HepG2 (cell line): ENCODE measurements at places on chromosomes 7 and 10.
A peak's percentile ranks its signal among the peaks of the same experiment; 100 is the strongest.

DNA sequence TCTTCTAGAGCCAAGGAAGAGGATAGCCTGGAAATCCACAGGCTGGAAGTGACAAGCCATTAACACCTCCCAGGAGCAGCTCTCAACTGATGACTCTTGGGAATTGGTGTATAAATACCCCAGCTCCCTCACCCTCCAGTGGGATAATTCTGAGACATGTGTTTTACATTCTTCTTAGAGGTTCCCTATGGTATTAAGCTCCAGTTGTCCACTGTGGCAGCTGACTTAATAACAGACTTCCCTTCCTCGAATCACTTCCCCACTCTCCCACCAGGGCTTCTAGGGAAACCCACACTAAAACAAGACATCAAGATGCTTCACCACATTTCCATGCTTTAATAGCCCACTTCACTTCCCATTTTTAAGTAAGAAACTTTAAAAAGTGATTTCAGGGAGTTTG lies 47.2 kb downstream of the FAM107B start:
- DNase-seq: no peak

- no peak for DNase-seq
These were observed 11.2 kb upstream of the OPALIN start for GRCh38 chr10:96369890-96370583.

DNA sequence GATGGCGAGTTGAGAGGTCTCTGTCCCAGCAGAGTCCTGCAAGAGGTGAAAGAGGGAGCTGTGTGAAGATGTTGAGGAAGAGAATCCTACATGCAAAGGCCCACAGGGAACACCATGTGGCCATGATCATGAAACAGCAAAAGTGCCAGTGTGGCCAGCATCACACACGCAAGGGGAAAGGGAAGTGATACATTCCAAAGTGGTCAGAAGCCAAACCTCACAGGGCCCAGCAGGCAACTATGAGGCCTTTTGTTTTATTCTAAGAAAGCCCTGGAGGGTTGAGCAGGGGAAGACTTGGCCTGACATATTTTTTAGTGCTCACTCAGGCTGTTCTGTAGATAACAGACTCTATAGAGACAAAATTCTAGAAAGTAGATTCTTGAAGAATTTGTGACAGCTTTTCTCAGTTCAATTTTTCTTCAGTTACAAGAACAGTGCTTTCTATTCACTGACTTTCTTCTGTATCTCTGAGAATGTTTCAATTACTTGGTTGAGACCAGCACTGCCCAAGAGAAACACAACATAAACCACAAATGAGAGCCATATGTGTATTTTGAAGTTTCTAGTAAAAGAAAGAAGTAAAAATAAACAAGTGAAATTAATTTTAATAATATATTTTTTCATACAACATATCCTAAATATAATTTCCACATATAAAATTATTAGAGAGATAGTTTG lies 82.3 kb downstream of the HTR7 start:
- no peak for DNase-seq

DNA sequence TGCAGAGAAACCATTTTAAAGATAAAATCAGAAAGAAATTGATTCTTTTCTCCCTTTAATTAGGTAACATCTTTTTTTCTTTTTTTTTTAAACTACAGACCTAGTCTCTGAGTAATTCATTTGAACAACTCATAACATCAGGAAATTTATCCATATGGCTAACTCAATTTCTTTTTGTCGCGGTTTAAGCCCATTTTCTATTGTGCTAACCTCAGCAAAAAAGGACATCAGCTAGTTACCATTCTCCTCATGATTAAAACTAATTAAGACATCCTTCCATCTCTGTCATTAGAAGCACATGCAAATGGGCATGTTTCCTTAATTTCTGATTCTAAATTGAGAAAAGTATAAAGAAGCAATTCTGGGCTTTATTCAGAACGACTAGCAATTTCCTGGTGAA lies 57.8 kb downstream of the ANK3 start:
- no peak for DNase-seq

- peak; percentile 65 for DNase-seq
These were observed 46.4 kb upstream of the RSBN1L start for GRCh38 chr7:77649716-77650349.

DNA sequence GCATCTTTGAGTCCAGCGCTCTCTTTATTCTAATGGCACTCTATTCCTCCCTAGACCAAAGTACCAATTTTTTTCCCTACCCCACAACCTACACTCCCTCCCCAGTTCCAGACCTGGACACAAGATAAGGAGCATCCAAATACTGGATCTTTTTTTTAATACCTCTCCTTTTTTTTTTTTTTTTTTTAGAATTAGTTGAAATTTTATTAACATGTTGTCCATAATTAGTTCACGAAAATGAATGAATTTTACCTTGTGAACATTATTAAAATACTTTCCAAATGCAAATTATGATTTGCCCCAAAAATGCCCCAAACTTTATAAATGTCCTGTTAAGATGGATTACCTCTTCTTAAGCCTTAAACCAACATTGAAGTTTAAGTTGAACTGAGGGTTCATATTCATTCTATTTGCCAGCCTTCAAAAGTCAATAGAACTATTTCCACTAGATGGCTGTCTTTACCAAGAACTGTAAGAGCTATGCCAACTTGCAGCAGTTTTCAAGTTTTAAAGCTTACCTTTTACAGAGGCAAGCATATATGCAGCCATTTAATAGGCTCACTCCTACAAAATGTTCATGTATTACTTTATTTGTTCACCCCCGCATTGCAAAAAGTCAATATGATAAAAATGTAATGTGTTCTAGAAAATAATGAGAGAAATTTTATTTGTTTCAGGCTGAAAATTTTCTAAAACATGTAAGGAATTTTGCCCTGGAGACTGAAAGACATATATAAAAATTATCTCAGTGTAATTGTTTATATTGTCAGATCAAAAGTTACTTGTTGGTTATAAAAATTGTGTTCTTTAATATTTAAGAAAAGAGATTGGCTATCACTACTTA lies 39.7 kb upstream of the TNKS2 start:
- peak; percentile 72 for DNase-seq

DNA sequence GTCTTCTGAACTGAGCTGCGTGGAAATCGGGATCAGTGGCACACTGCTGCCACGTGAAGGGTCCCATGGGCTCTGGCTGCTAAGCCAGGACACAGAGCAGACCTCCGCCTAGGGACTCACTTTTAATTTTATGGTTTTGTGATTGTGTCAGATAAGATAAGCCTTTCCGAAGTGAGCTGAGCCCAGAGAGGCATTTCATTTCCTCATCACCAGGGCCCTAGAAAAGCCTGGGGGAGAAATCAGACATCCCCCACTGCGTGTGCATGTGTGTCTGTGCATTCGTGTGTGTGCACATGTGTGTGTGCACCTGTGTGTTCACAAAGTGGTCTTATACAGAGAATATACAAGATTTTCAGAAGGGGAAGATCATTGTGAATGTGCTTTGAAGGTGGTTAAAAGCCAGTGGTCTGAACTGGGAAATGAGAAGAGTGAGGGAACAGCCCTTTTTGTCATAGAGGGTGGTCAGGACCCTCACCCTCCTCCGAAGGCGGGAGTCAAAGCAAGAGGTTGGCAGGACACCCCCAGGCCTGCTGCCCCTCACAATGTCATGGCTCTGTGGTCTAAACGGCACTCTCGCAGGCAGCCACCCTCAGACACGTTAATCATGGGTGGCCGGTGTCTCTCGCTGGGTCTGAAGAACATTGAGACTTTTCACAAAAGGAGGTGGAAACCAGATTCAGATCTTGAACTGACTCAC lies 176.1 kb upstream of the PFKP start:
- DNase-seq: no peak

DNA sequence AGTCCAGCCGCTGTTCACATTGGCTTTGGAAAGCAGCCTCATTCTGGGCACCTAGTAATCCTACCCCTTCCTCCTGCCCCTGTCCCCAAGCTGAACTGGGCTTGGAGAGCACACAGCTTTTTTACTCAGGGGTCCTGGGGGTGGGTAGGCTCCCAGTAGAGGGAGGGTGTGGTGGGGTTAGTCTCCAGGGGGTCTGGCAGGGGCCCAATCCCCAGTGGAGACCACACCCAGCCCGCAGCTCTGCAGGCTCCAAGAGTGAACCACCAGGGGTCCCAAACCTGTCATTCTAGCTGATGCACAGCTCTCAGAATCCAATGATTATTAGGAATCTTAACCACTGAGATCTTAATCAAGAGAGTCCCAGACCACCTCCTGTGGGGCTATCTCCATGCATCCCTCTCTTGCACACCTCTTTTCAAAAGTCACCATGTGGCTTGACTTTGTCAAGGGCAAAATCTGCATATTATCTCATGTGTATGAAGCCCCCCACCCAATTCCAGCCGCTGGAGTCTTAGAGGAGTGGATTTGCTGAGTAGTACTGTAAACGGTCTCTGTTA lies 2.7 kb downstream of the HOXA11 start:
- DNase-seq: no peak

DNA sequence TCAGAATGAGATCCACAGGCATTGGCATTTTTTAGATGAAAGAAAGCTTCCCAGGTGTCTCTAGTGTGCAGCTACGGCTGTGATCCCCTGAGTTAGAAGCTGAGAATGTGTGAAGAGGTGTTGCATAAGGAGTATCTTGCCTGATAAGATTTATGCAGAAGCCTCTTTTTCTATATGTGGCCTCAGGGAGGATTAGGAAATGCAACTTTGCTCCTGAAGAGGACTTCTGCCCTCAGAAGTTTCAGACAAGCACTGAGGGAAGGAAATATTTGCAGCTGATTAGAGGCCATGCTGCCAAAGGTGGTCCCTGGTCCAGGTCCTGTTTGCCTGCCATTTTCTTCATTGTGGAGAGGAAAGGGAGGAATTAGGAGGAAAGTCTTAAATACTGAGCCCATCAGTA lies 551.8 kb downstream of the PHTF2 start:
- DNase-seq: no peak

DNA sequence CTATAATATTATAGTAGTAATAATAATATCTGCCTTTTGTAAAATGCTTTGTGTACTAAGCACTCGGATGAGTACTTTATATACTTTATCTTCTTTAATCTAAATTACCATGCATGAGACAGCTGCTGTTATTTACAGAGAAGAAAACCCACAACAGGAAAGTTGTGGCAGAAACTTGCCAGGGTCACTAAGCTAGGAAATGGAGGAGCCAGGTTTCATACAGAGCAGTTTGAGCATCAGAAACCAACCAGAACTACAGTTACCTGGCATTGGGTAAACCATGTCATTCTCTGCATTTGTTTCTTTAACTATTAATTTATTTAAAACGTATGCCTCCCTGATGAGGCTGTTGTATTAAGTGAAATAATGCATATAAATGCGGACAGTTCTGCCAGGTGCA lies 129.9 kb downstream of the CSTF2T start:
- no peak for DNase-seq

- peak; percentile 40 for DNase-seq
These were observed 19.5 kb downstream of the TSPAN33 start for GRCh38 chr7:129163875-129164544.

- no peak for DNase-seq
These were observed 83.5 kb downstream of the KLF6 start for GRCh38 chr10:3701491-3701890.

- no peak for DNase-seq
These were observed 160.6 kb downstream of the DNAJB6 start for GRCh38 chr7:157497367-157497743.

- no peak for DNase-seq
These were observed 9.3 kb downstream of the YKT6 start for GRCh38 chr7:44210107-44210506.
